ENCODE measurements at places on chromosomes 7 and 10. TPM values are rescaled to one million over a fixed set of nuclear protein-coding genes. Genes with fewer than 3 reads are reported as not detected.

DNA sequence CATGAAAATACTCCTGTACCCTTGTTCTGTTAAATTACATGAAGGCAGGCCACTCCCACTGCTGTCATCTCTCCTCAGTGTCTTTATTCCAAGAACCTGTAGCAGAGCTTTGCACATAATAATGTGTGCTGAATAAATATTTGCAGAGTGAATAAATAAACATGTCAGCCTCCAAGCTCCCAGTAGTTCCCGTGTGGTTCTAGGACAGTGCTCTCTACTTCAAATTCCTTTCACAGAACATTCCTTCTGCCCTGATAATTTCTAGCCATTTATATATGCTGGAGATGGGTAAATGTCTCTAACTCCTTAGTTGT lies 20.3 kb upstream of the HYAL4 start:
- no peak for DNase-seq
- H3K4me1 ChIP-seq, result peaks cover 6% of the 10 kb centered on the region
- no peaks in the 10 kb centered on the region for H3K36me3 ChIP-seq
- peaks cover 26% of the 10 kb centered on the region for H3K27me3 ChIP-seq
- H3K4me3 ChIP-seq, result peak overlapping the region; percentile 51

DNA sequence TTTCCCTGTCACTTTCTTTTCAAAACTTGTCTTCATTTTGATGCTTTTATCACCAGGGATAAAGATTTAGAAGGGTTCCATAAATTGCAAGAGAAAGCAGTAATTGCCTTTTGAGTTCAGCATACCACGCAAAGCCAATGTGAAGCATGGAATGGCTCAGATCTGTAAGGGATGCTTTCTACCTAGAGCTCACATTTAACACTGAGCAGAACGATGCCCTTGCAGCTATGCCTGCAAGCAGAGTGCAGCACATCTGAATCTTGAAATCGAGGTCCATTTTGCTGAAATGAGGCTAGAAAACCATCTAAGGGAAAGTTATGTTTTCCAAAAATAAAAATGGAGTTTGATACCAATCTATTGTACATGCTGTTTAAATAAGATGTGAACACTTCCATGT lies 171.2 kb upstream of the CELF2 start:
- no peak overlapping the region for H3K4me3 ChIP-seq
- no peak overlapping the region for H3K27ac ChIP-seq
- no peaks in the 10 kb centered on the region for H3K4me1 ChIP-seq
- no peak for DNase-seq
- no peaks in the 10 kb centered on the region for H3K36me3 ChIP-seq

IDI2 gene
- total RNA-seq, result not detected

GFRA1 gene
- total RNA-seq, result not detected

NEURL1 gene
- 1.8 TPM for total RNA-seq

RPEL1 gene
- total RNA-seq, result not detected

- DNase-seq, result no peak
- no peaks in the 10 kb centered on the region for H3K4me1 ChIP-seq
- H3K36me3 ChIP-seq, result no peaks in the 10 kb centered on the region
- no peak overlapping the region for H3K4me3 ChIP-seq
- H3K27me3 ChIP-seq, result peaks cover 29% of the 10 kb centered on the region
- H3K27ac ChIP-seq, result no peak overlapping the region
These were observed 324.7 kb upstream of the NPVF start for GRCh38 chr7:25552998-25553397.

CYP3A7 gene
- not detected for total RNA-seq

CPN1 gene
- total RNA-seq, result not detected

- no peak for DNase-seq
- H3K36me3 ChIP-seq, result peaks cover 5% of the 10 kb centered on the region
- peak overlapping the region; percentile 96 for H3K27ac ChIP-seq
- H3K4me1 ChIP-seq, result peaks cover 28% of the 10 kb centered on the region
These were observed 552 bp upstream of the RAB18 start for GRCh38 chr10:27503498-27504006.

DNA sequence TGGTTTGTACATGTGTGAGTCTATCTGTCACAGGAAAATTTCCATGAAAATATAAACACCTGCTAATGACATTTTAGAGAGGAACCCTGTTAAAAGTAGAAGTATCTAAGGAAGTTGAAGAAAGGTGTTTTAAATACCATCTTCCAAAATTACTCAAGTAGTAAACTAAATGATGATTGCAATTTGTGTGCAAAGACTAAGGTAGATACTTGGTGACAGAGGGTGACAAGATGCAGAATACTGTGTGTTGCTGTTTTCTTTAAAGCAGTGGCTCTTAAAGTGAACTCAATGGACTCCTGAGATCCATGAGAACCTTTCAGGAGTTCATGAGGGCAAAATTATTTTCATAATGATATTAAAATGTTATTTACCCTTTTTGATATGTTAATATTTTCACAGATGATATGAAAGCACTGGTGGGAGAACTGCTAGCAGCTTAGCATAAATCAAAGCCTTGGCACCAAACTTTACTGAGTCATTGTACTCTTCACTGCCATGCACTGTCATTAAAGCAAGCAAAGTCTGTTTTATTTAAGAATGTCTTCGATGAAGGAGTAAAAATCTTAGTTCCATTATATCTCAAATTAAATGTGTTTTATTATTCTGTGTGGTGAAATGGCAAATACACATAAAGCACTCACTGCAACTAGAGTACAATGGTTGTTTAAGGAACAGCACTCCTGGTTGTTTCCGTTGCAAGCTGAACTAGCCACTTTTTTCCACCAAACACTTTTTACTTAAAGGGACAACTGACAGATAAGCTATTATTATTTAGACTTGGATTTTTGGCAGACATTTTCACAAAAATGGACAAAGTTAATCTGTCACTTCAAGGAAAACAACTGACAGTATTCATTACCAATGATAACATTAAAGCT lies 133.7 kb downstream of the LRRN3 start:
- no peaks in the 10 kb centered on the region for H3K36me3 ChIP-seq
- no peak overlapping the region for H3K4me3 ChIP-seq
- no peak overlapping the region for H3K27ac ChIP-seq
- no peak for DNase-seq

STYXL1 gene
- 36.6 TPM for total RNA-seq

ORC5 gene
- total RNA-seq, result 24.7 TPM

DNA sequence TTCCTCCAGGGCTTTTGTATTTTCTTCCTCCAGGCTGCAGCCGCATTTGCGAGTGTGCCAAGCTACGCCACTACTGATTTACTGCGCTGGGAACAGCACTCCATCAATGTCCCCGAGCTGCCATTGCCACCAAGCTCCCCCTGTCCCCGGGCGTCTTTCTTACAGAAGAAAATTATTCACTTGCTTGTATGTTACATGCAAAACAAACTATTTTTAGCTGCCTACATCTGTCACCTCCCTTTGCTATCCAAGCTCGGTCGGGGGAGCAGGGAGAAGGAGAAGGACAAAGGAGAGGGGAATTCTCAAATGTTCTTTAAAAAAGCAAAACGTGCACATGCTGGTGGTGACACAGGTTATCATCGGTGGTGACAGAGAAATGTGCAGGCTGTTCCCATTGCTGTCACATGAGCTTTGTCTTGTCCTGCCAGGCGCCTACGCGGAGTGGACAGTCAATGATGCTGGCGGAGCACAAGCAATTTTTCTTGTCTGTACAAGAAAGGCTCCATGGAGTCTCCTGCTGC lies 93.1 kb downstream of the ADARB2 start:
- no peaks in the 10 kb centered on the region for H3K4me1 ChIP-seq
- H3K4me3 ChIP-seq, result no peak overlapping the region
- no peaks in the 10 kb centered on the region for H3K36me3 ChIP-seq
- no peak for DNase-seq
- no peak overlapping the region for H3K27ac ChIP-seq

- H3K4me1 ChIP-seq, result peaks cover 34% of the 10 kb centered on the region
- DNase-seq, result no peak
- no peak overlapping the region for H3K27ac ChIP-seq
- H3K27me3 ChIP-seq, result no peaks in the 10 kb centered on the region
- H3K36me3 ChIP-seq, result no peaks in the 10 kb centered on the region
These were observed 35.5 kb upstream of the VCL start for GRCh38 chr10:73962386-73962785.

- no peaks in the 10 kb centered on the region for H3K4me1 ChIP-seq
- no peaks in the 10 kb centered on the region for H3K36me3 ChIP-seq
- no peak overlapping the region for H3K27ac ChIP-seq
- DNase-seq, result no peak
- no peak overlapping the region for H3K4me3 ChIP-seq
These were observed 104.8 kb upstream of the SHH start for GRCh38 chr7:155916926-155917655.

WNT8B gene
- total RNA-seq, result not detected

GRCh38 chr10:112797855-112798254 lies 152.2 kb upstream of the TCF7L2 start:
- H3K4me1 ChIP-seq, result no peaks in the 10 kb centered on the region
- no peak overlapping the region for H3K27ac ChIP-seq
- H3K27me3 ChIP-seq, result no peaks in the 10 kb centered on the region
- H3K36me3 ChIP-seq, result no peaks in the 10 kb centered on the region
- no peak overlapping the region for H3K4me3 ChIP-seq
- DNase-seq, result no peak

GRCh38 chr10:19653931-19654330 lies 162.3 kb upstream of the PLXDC2 start:
- no peak overlapping the region for H3K4me3 ChIP-seq
- H3K36me3 ChIP-seq, result no peaks in the 10 kb centered on the region
- no peak overlapping the region for H3K27ac ChIP-seq
- no peaks in the 10 kb centered on the region for H3K27me3 ChIP-seq

ZNF107 gene
- 7.9 TPM for total RNA-seq

FAM241B gene
- total RNA-seq, result 3.0 TPM

DNA sequence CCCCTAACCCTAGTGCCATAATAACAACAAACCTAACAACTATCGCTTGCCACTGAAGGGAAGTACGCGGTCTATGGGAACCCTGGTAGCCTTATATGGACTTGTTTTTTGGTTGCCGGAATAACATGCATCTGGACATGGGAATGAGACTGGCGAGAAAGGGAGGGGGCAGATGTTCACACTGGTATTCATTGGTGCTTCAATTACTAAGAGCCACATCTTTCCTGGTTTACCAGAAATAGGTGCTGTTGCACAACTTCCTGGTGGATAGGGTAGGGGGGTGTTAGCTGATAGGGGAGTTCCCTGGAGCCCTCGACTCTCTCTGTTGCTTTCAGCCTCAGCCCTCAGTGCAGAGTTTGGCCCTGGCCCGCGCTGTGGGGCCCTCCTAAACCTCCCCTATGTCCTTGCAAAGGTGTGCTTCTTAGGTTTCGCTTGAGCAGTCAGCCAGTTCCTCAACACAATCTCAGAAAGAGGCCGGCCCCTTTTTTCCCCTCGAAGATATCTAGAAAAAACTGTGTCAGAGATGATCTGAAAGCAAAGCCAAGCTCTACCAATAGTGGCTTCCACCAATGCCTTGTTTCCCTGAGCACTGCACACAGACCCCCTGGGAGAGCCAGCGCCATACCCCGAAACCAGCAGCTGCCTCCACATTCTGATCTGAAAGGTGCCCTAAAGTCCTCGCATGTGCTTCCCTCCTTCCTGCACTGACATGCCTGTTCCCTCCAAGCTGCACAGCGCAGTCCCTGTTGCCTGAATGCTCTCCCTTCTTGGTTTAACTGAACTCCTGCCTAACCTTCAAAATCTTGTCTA lies 13.5 kb downstream of the TBXAS1 start:
- DNase-seq, result peak; percentile 86
- peak overlapping the region; percentile 100 for H3K27ac ChIP-seq
- peaks cover 69% of the 10 kb centered on the region for H3K4me1 ChIP-seq
- no peaks in the 10 kb centered on the region for H3K27me3 ChIP-seq

- peaks cover 6% of the 10 kb centered on the region for H3K36me3 ChIP-seq
- peaks cover 38% of the 10 kb centered on the region for H3K4me1 ChIP-seq
- peak overlapping the region; percentile 3 for H3K4me3 ChIP-seq
- DNase-seq, result no peak
- H3K27me3 ChIP-seq, result no peaks in the 10 kb centered on the region
These were observed 29.4 kb downstream of the RABGEF1 start for GRCh38 chr7:66769833-66770512.

DNA sequence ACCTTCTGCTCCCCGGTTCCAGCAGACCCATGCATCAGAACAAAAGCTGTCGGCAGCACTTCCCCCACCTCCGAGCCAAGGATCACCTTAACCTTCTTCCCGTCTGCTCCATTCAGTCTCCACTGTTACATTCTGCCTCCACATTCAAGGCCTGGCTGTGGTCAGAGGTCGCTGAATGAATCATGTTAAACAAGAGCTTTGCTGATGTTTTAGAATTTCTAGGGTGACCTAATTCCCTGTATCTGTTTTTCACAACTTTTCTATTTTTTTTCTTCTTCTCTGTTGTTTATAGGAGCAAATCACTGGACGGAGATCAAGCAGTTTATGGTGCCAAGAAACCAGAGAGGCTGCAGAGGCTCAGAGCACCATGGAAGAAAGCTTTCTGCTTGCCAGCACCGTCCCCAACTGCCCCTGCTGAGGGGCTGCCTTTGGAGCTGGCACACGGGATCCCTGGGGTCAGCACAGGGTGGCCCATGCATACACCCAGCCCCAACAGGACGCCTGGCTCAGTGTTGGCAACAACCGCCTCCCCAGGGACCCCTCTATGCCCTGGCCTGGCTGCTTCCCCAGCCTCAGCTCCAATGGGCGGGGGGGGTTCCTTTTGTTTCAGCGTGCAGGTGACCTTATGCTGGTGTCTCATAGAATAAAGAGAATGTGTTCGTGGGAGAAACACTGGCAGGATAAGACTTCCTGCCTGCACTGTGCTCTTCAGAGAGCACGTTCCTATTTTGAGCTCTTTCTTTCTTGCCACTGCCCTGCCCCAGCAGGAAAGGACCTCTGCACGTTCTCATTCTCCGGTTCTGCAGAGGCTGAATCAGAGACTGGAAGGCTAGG lies 182.7 kb upstream of the LYZL2 start:
- no peak for DNase-seq
- no peaks in the 10 kb centered on the region for H3K36me3 ChIP-seq
- no peak overlapping the region for H3K4me3 ChIP-seq
- peaks cover 17% of the 10 kb centered on the region for H3K4me1 ChIP-seq
- H3K27ac ChIP-seq, result no peak overlapping the region

DNA sequence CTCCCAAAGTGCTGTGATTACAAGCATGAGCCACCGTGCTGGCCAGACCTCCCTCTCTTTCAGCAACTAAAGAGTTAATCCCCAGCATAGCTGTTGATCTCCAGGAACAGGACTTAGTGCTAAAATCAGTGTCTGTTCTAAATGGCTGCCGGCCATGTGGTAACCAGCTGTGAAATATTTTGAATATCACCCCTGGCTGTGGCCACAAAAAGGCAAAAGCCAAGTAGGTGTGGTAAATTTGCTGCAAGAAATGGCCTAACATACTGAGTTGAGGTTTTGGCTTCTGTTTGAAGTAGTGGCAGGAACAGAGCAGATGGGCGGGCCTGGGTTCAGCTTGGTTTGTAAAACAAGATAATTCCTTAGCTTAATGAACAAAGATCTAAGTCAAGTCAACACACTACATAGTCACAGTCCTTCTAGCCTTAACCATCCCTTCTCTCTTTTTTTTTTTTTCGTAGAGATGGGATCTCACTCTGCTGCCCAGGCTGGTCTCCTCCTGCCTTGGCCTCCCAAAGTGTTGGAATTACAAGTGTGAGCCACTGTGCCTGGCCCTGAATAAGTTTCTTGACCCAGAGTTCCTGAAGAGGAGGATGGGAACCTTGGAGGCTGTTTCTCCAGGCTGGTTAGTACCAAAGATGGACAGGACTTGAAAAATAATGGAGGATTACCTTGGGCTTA lies 22.7 kb upstream of the AGFG2 start:
- peaks cover 9% of the 10 kb centered on the region for H3K27me3 ChIP-seq
- peak; percentile 81 for DNase-seq
- H3K4me1 ChIP-seq, result peaks cover 17% of the 10 kb centered on the region
- H3K36me3 ChIP-seq, result no peaks in the 10 kb centered on the region
- H3K4me3 ChIP-seq, result peak overlapping the region; percentile 31
- H3K27ac ChIP-seq, result peak overlapping the region; percentile 1

FAM180A gene
- not detected for total RNA-seq

Measured in natural killer cell treated with Interleukin-12 subunit alpha and Interleukin-12 subunit beta and Interleukin-15 and Interleukin-18, amount 100 ng/mL, for 72 hours (primary cell).